IPS DF 19.7 (cell line): ENCODE measurements at places on chromosomes 4 and X.

- DNase-seq: no peak
These were observed 161.1 kb downstream of the FBXW7 start for GRCh38 chr4:152374606-152375285.

- DNase-seq: no peak
These were observed 47.2 kb upstream of the RPS6KA3 start for GRCh38 chrX:20313899-20314298.

GRCh38 chr4:90904021-90904420 lies 776.8 kb downstream of the CCSER1 start:
- no peak for DNase-seq

- DNase-seq: peak; percentile 35
These were observed 161.6 kb downstream of the NPNT start for GRCh38 chr4:106056914-106057313.
